ENCODE measurements at places on chromosomes 12 and 14. TPM values are rescaled to one million over a fixed set of nuclear protein-coding genes. Genes with fewer than 3 reads are reported as not detected.

GRCh38 chr14:97705976-97706375 lies 908.8 kb downstream of the VRK1 start:
- no peaks in the 10 kb centered on the region for H3K4me1 ChIP-seq
- H3K4me3 ChIP-seq: no peak overlapping the region
- no peaks in the 10 kb centered on the region for H3K36me3 ChIP-seq
- no peak for DNase-seq
- H3K27ac ChIP-seq: no peak overlapping the region

- no peak overlapping the region for H3K27ac ChIP-seq
- H3K4me3 ChIP-seq: no peak overlapping the region
- no peaks in the 10 kb centered on the region for H3K4me1 ChIP-seq
- no peaks in the 10 kb centered on the region for H3K36me3 ChIP-seq
- no peak for DNase-seq
- no peaks in the 10 kb centered on the region for H3K27me3 ChIP-seq
Measured at GRCh38 chr14:99647411-99647810, 2.5 kb downstream of the HHIPL1 start.

- DNase-seq: no peak
- no peaks in the 10 kb centered on the region for H3K36me3 ChIP-seq
- H3K4me3 ChIP-seq: no peak overlapping the region
- peaks cover 52% of the 10 kb centered on the region for H3K4me1 ChIP-seq
Measured at GRCh38 chr12:49872381-49872780, 29.5 kb upstream of the BCDIN3D start.

The KRT72 gene
- not detected for total RNA-seq

- H3K36me3 ChIP-seq: no peaks in the 10 kb centered on the region
- no peaks in the 10 kb centered on the region for H3K27me3 ChIP-seq
- H3K4me1 ChIP-seq: no peaks in the 10 kb centered on the region
- DNase-seq: no peak
- H3K4me3 ChIP-seq: no peak overlapping the region
Measured at GRCh38 chr12:95951515-95951914, 8.4 kb downstream of the AMDHD1 start.

The ALX1 gene
- not detected for total RNA-seq

- H3K27ac ChIP-seq: no peak overlapping the region
- H3K27me3 ChIP-seq: no peaks in the 10 kb centered on the region
- no peaks in the 10 kb centered on the region for H3K4me1 ChIP-seq
- no peaks in the 10 kb centered on the region for H3K36me3 ChIP-seq
- DNase-seq: no peak
Measured at GRCh38 chr12:16224196-16224595, 53.3 kb downstream of the SLC15A5 start.

The CAPZA3 gene
- total RNA-seq: not detected

DNA sequence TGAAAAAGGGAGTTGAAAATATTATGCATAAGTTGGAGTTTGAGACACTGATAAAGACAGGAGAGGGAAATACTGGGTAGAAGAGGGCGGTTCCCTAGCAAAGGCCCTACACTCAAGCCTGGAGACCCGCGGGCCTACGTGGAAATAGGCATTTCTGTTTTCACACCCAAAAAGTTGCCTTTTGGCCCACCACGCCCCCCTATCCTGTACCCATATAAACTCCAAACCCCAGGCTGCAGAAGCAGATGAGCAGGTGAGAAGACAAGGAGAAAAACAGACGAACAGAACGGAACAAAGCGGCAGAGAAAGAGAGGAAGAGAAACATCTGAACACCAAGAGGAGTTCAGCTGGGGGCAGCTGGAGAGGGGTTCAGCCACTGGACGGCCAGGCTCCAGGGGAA lies 177.9 kb downstream of the GALC start:
- no peaks in the 10 kb centered on the region for H3K4me1 ChIP-seq
- no peaks in the 10 kb centered on the region for H3K27me3 ChIP-seq
- H3K4me3 ChIP-seq: no peak overlapping the region
- H3K27ac ChIP-seq: no peak overlapping the region
- DNase-seq: no peak
- no peaks in the 10 kb centered on the region for H3K36me3 ChIP-seq

Data from thyroid gland (tissue), 4 donors.